ENCODE measurements at places on chromosomes 1 and 21. TPM values are rescaled to one million over a fixed set of nuclear protein-coding genes. Genes with fewer than 3 reads are reported as not detected.

DNA sequence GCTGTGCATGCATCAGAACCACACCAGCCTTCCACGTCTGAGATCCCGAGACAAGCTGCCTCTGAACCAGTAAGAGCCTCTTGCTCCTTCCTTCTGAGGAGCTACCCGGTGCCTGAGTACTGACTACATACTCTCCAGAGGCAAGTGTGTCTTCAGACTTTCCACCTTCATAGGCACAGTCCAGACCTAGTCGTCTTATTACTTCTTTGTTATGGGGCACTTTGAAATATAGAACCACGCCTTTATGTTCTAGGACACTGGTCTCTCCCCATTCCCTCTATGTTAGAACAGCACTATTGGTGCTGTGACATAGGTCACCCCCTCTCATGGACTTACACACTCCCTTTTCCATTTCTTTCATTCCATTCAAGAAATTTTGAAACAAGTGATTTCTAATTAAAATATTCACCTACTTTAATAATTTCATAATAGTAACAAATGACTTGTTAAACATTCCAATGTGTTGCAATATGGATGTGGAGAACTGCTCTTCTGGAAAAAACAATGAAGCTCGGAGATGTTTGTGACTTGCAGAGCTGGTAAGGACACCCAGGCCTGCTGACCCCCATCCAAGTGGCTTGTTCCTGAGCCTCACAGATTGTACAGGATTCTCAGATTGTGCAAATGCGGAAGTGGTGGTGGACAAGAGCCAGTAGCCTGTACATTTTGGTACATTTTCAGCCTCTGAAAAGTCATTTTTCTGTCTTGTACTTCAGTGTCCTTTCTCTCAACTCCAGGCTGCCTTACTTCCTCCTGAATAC, 76.1 kb upstream of the SIPA1L2 start:
- H3K4me3 ChIP-seq: no peak overlapping the region
- no peak for DNase-seq
- no peaks in the 10 kb centered on the region for H3K27me3 ChIP-seq
- no peaks in the 10 kb centered on the region for H3K36me3 ChIP-seq
- peak overlapping the region; percentile 72 for H3K27ac ChIP-seq

DNA sequence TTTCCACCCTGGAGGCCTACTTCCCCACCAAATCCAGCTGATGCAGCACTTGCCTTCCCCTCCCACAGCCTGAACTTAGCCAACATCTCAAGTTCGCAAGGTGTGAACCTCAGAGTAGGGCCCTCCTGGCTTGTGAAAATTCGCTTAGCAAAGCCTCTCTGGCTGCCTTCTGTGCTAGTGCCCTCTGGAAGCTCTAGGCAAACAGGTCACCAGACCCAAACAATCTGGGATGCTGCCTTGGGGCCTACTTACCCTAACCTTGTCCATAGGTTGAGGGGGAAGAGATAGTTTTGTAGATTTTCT, 30.3 kb upstream of the TRABD2B start:
- no peaks in the 10 kb centered on the region for H3K4me1 ChIP-seq
- H3K27ac ChIP-seq: no peak overlapping the region
- DNase-seq: no peak

Gene ZNF670
- 1.00 TPM for total RNA-seq

GRCh38 chr1:211420845-211421454, 71.0 kb downstream of the RD3 start:
- no peaks in the 10 kb centered on the region for H3K36me3 ChIP-seq
- H3K4me1 ChIP-seq: no peaks in the 10 kb centered on the region
- no peak for DNase-seq
- H3K27me3 ChIP-seq: no peaks in the 10 kb centered on the region

Gene CFAP298
- total RNA-seq: 24.2 TPM

- no peaks in the 10 kb centered on the region for H3K4me1 ChIP-seq
- no peaks in the 10 kb centered on the region for H3K36me3 ChIP-seq
- DNase-seq: no peak
- H3K27ac ChIP-seq: no peak overlapping the region
- no peak overlapping the region for H3K4me3 ChIP-seq
These were observed 15.3 kb downstream of the BECN2 start for GRCh38 chr1:241972703-241973369.

DNA sequence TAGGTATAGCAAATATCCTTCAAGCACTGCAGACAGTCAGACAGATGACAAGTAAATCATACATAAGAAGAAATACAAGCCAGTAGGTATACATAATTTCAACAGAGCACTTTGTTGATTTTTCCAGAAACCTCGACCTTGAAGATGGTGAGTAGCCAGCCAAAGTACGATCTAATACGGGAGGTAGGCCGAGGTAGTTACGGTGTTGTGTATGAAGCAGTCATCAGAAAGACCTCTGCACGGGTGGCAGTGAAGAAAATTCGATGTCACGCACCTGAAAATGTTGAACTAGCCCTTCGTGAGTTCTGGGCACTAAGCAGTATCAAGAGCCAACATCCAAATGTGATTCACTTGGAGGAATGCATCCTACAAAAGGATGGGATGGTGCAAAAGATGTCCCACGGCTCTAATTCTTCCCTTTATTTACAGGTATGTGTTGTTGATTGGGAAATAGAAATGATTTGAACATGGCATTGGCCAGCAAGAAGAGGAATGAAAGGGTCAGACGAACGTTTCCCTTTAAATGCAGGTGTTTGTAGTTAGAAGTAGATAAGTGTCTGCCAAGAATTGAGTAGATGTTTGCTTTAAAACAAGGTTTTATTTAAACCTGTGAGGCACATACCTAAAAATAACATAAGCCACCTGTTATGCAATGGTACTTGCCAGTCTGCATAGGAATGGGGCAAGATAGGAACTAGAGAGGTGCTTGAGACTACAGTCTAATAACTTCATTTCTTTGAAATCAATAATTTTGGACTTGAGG, 2.7 kb downstream of the PDIK1L start:
- no peak for DNase-seq
- H3K27ac ChIP-seq: no peak overlapping the region
- no peak overlapping the region for H3K4me3 ChIP-seq
- H3K4me1 ChIP-seq: peaks cover 13% of the 10 kb centered on the region
- H3K36me3 ChIP-seq: peaks cover 14% of the 10 kb centered on the region
- H3K27me3 ChIP-seq: no peaks in the 10 kb centered on the region

GRCh38 chr1:24021403-24022266, 41.5 kb upstream of the SRSF10 start:
- no peak for DNase-seq
- H3K36me3 ChIP-seq: no peaks in the 10 kb centered on the region
- no peaks in the 10 kb centered on the region for H3K27me3 ChIP-seq
- peak overlapping the region; percentile 47 for H3K27ac ChIP-seq

DNA sequence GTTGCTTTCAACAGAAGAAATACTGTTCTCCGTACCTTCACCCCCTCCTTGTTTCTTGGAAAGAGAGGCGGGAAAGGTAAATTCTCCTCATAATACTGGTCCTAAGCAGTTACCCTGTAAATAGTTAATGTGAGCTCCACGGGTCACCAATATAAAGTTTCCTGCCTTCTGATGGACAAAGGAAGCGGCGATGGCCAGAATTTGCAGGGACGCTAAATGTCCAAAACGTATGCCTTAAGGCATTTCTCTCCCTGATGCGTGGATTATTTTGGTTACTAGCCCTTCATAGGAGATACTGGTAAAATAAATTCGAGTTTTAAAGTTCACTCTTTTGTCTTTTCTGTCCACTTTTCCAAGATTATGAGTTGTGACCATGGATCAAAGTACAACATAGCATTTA, 898 bp upstream of the PTGS2 start:
- H3K36me3 ChIP-seq: no peaks in the 10 kb centered on the region
- no peak for DNase-seq
- H3K4me3 ChIP-seq: peak overlapping the region; percentile 70

DNA sequence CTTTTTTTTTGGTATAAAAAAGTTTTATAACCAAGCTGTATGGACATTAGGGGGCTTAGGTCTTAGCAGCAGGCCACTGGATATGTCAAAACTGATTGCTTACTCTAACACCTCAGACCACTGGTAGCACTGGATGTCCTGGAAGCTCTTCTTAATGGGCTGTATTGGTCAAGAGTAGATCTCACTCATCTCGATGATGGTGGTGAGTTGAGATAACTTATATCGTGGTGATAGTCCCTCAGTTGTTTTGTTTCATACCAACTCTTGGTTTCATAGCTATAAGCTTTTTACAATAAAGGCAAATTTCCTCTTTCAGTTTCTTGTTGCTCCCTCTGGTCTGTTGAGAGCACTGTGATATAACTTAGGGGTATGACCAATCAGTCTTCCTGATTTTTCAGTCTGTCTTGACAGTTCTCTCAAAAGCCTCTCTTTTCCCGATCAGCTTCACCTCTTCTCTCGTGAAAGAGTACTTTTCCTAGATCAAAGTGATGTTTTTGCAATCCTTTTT, 9.7 kb upstream of the AGO1 start:
- no peaks in the 10 kb centered on the region for H3K36me3 ChIP-seq
- DNase-seq: no peak
- H3K27me3 ChIP-seq: no peaks in the 10 kb centered on the region
- no peak overlapping the region for H3K4me3 ChIP-seq

GRCh38 chr1:2303016-2303775, 75.1 kb downstream of the SKI start:
- H3K27me3 ChIP-seq: no peaks in the 10 kb centered on the region
- peaks cover 55% of the 10 kb centered on the region for H3K36me3 ChIP-seq
- H3K4me1 ChIP-seq: peaks cover 37% of the 10 kb centered on the region

Measured in esophagus squamous epithelium (tissue), 5 donors.